Hematopoietic multipotent progenitor cell treated with erythropoietin and hydrocortisone succinate and interleukin-3 and kit ligand, for 6 days (in vitro differentiated cells): ENCODE measurements at places on chromosomes 3 and 15.
A peak's percentile ranks its signal among the peaks of the same experiment; 100 is the strongest.

- peak; percentile 58 for DNase-seq
These were observed 1.7 kb downstream of the B3GNT5 start for GRCh38 chr3:183254487-183255347.

DNA sequence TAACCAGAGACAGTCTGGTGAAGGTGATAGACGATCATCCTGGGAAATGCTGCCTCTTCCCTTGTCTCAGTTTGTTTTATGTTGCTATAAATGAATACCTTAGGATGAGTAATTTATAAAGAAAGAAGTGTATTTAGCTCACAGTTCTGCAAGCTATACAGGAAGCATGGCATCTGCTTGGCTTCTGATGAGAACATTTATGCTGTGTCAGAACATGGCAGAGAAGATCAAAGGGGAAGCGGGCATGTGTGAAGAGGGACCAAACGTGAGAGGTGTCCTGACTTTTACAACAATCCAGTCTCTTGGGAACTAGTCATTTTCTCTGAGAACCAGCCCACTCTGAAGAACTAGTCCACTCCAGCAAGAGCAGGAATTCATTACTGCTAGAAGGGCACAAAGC lies 9.6 kb downstream of the CMC1 start:
- DNase-seq: no peak

DNA sequence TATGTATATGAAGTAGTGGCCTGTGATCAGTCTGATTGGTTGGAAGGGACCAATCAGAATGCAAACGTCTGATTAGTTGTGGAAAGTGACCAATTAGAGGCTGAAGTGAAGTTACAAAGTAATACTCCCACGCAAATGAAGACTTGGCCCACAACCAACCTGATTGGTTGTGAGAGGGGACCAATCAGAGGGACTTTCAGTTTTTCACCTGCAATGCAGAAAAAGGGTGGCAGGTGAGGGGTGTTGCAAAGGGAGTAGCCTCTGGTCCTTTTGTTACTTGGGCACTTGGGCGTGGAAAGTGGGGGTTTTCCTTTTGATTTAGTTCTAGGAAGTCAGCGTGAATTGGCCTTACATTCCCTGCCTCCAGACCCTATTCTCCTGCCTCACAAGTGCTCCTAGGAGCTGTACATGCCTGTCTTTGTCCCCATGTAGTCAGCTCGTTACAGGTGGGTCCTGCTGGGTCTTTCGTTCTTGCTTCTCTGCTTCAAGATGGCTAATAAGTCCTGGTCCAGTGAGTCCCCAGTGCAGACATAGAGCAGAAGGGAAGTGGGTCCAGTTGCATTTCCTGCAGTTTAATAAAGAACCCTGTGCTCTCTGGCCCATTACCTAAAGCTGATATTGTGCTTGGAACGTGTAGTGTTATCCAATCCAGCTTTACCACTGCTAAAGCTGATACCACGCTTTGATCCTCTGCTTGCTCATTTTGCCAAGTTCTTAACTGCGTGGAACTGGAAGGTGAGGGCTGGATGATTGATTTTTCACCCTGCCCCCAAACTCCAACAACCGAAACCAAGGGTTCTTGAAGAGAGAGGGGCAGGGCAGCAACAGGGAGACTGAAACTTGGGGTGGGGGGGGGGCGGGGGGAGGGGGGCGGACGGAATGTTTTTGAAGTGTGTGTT lies 46.0 kb upstream of the CD47 start:
- DNase-seq: no peak

GRCh38 chr3:161444694-161445077 lies 51.9 kb upstream of the OTOL1 start:
- no peak for DNase-seq

DNA sequence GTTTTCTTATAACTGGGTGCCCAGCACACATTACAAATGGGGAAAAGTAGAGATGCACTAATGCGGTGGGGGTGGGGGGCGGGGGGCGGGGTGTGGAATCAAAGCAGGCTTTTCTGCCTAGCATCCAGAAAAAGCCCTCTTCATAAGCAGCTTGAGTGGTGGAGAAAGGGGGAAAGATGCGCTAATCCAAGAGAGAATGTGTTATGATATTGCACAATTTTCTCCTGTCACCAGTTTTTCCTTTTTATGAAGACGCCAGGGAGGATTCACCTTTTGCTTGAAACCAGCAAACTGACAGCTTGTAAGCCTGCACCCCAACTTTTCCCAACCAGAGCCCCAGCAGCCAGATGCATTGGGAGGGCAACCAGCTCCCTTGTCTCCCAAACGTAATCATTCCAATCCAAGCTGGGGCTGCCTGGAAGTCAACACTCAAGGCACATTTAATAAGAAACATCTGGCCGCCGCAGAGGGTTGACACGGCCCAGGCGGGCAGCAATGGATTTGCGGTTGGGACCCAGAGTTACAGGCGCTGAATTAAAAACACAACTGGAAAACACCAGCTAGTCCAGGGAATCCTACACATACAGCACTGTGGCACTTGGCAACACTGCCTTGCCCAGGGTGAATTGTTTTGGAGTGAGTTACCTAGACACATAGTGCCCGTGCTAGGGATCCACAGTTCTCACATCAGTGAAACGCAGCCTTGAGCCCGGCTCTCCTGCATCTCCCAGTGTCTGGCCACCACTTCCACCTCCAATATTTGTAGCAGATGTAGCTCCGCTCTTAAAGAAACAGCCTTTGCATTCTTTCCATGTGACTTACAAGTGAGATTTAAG lies 218.5 kb upstream of the PRICKLE2 start:
- no peak for DNase-seq

- no peak for DNase-seq
These were observed 76.0 kb downstream of the ZBBX start for GRCh38 chr3:167304077-167304476.

GRCh38 chr15:48459571-48460442 lies 128.6 kb downstream of the DUT start:
- DNase-seq: no peak

GRCh38 chr3:71673486-71673885 lies 51.7 kb downstream of the EIF4E3 start:
- DNase-seq: no peak

- DNase-seq: no peak
These were observed 198.8 kb upstream of the TTC14 start for GRCh38 chr3:180403156-180403555.

- no peak for DNase-seq
These were observed 140.6 kb upstream of the TMCO5A start for GRCh38 chr15:37793851-37794250.

DNA sequence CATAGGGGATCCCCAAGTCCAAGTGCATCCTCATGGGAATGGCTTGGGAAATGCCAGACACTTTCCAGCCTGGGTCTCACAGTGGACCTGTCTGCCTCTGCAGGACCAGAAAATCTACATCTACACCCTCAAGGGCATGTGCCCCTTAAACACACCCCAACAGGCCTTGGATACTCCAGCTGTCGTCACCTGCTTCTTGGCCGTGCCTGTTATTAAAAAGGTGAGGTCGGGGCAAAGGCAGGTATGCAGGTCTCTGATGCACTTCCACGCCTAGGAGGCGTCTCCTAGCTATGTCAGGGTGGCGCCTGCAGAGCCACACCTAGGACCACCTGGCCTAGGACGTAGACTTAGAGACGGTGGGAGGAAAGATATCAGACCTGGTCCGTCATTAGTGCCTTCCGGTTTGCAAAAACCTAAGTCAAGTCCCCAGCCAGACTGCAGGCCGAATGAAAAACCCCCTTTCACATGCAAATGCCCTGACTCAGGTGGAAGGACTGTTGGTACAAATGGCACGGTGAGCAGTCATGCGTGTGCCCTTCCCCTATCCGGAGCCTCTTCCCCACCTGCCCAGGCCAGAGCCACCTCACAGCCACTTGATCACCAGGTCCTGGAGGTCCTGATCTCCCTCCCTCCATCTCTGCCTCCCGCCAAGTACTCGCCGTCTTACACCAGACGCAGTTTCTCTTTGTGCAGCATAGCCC lies 143.5 kb downstream of the LRRK1 start:
- DNase-seq: no peak

- DNase-seq: no peak
These were observed 27.0 kb downstream of the MB21D2 start for GRCh38 chr3:192890347-192891335.

DNA sequence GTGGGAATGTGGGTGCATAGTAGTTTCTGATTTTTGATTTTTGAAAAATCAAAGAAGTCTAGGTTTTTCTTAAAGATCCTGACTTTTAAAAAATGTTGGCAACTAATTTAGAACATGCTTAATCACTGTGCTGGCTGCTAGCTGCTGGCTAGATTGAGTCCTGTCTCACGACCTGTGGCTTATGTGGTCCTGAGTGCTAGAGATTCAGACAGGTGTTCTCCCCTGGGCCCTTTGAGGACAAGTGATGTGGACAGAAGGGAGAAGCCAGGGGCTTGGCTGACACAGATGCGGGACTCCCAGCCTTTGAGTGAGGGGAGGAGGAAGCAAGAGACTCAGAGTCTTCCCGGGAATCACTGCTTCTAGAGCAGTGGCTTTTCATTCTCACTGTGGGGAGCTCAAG lies 47.5 kb downstream of the CORO2B start:
- DNase-seq: no peak

- peak; percentile 10 for DNase-seq
These were observed 16.6 kb downstream of the NFKBIZ start for GRCh38 chr3:101865751-101866509.

DNA sequence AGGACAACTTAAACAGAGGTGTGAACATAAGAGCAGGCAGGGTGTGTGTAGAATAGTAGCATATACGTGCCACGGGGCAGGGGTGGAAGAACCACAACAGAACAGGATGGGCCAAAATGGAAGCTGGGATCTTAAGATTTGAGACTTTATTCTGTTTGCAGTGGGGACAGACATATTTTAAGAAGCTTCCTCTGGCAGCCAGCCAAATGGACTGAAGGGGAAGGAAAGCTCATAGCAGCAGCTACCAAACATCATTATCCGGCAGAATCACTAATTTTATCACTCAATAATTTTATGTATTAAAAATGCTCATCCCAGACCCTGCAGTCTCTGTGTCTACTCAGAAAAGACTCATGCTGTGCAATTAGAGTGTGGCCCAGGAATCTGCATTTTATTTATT lies 130.9 kb upstream of the CTDSPL start:
- DNase-seq: peak; percentile 21

GRCh38 chr3:14946739-14947099 lies 664 bp upstream of the NR2C2 start:
- DNase-seq: no peak

DNA sequence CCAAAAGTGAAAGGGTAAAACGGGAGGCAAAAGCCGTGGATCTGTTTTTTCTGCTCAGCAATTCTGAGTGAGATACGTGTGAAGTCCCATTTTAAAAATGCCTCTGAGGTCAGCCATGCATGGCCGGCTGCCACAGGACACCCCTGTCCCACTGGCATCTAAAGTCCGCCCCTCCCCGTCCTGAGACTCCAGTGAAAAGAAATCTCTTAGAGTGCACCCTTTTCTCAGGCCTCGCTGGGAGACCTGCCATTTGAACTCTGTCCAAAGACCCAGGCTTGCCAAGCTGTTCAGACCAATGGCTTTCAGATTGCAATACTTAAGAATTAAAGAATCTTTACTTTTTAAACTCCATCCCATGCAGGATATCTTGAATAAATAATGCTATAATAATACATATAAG lies 61.0 kb upstream of the SLC24A5 start:
- DNase-seq: no peak

GRCh38 chr3:134752761-134753461 lies 42.1 kb upstream of the EPHB1 start:
- DNase-seq: no peak

DNA sequence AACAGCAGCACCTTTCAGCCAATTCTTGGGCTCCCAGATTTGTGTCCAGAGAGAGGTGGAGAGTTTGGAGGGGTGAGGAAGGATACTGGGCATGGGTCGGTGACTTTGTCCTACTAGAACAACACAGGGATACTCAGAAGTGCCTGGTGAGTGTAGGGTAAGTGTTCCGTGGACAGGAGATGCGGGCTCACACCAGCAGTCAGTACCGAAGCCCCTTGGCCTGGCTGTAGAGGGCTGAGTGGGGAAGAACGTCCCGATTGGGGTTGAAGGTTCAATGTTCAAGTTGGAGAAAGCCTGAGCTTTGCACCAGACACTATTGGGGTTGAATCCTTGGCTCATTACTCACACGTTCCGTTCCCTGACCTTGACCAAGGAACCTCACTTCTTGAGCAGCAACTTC lies 40.8 kb upstream of the SLC6A11 start:
- no peak for DNase-seq

GRCh38 chr3:59284926-59285325 lies 235.1 kb upstream of the CFAP20DC start:
- no peak for DNase-seq

DNA sequence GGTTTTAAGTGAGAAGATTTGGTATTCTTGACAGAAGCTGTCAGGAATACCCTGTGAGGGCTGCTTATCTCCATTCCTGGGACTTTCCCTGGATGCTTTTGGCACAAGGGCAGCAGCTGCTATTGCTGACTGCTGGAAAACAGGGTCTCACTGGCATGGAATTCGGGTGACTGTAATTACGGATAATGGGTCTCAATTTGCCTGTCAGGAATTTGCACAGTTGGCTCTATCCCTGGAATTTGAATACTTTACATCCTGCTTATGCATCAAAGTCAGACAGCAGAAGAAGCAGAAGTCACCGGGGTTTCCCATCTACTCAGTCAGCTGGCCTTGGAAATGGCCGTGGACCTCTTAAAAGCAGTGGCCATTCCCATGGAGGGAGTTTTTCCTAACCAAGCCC lies 25.9 kb upstream of the AKAP13 start:
- DNase-seq: no peak

- DNase-seq: peak; percentile 57
These were observed 308.4 kb downstream of the PDCD6IP start for GRCh38 chr3:34106879-34107278.

DNA sequence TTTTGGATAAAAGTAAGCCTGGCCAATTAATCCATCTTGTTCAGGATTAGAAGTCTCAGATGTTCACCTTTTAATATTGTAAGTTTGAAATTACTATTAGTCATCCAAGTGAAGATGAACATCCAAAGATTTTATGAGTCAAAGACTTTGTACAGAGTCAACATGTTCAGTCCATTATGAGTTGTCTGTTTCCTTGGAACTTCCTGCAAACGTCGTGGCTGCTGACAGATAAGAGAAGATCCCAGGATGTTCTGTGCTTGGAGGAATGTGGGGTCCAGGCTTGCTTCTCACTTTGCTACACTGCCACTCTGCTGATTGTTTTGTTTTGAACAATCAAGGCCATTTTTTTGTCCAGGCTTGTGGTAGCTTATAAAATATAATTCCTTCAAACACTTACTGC lies 74.3 kb upstream of the SLCO2A1 start:
- DNase-seq: no peak

GRCh38 chr3:98918586-98918985 lies 17.1 kb upstream of the DCBLD2 start:
- DNase-seq: no peak

GRCh38 chr3:16428612-16429011 lies 84.9 kb downstream of the RFTN1 start:
- DNase-seq: no peak

DNA sequence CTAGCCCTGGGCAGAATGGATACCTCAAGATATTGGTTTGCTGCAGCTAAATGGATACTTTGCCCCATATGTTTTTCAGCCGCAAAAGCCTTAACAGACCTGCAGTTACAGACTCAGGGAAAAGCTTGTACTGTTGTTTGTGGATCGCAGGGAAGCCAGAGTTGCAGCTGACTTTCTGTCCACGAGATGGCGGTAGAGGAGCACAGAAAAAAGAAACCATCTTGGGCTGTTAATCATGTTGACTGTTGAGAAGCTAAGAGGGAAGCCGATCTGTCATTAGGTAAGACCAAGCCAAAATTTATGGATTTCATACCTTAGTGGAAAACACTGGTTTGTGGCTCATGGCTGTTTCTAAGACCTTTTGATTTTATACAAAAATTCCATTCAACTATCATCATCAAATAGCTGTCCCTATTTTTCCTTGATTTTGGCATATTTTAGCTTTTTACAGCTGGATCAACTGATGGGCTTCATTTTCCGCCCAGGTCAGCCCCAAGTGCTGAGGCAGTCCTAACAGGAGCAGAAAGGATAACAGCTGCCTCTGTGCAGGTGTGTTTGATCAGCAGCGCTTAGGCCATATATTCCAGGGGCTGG lies 205.7 kb upstream of the ZPLD1 start:
- DNase-seq: peak; percentile 87
